ENCODE measurements at places on chromosomes 6 and 20. TPM values are rescaled to one million over a fixed set of nuclear protein-coding genes. Genes with fewer than 3 reads are reported as not detected.

GRCh38 chr6:119764927-119765681 lies 415.5 kb upstream of the MAN1A1 start:
- no peaks in the 10 kb centered on the region for H3K36me3 ChIP-seq
- no peaks in the 10 kb centered on the region for H3K4me1 ChIP-seq
- no peaks in the 10 kb centered on the region for H3K27me3 ChIP-seq
- H3K4me3 ChIP-seq: no peak overlapping the region
- H3K27ac ChIP-seq: no peak overlapping the region

Gene CD83
- total RNA-seq: 0.29 TPM

DNA sequence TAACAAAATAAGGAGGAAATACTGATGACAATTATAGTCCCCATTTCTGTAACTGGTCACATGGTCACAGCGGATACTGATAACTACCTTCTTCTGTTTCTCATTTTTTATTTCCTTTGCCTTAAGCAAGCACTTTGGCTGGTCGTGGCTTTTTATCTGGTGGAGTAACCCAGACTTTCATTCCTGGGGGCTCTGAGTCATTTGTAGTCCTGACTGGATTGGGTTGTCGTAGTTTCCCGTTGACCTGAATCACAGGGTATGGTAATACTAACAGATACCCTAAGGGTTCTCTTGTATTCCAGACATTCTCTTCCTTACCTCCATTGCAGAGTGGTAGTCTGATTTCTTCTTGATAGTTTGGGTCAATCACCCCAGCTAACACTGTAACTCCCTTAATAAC lies 500.3 kb upstream of the ADGRB3 start:
- H3K27ac ChIP-seq: no peak overlapping the region
- no peaks in the 10 kb centered on the region for H3K27me3 ChIP-seq
- H3K36me3 ChIP-seq: no peaks in the 10 kb centered on the region
- no peaks in the 10 kb centered on the region for H3K4me1 ChIP-seq
- no peak overlapping the region for H3K4me3 ChIP-seq
- no peak for DNase-seq

DNA sequence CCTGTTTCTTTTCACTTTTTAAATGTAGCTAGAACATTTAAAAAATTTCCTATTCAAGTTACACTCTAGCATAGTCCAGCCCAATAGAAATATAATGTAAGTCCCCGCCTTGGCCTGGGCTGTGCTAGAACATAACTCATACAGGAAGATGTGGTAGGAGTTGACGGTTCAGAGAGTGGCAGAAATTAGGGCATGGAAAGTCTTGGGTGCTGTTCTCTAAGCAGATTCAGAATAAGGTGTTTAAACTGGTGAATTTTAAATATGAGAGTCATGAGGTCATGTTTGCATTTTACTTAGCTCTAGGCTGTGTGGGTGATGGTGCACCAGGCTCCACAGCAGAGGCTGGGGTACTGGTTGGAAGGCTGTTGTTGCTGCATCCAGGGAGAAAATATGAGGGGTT lies 256.5 kb downstream of the FARS2 start:
- H3K27me3 ChIP-seq: no peaks in the 10 kb centered on the region
- H3K36me3 ChIP-seq: no peaks in the 10 kb centered on the region
- DNase-seq: no peak
- H3K4me1 ChIP-seq: no peaks in the 10 kb centered on the region

Gene TBXT
- not detected for total RNA-seq

- no peaks in the 10 kb centered on the region for H3K27me3 ChIP-seq
- peaks cover 40% of the 10 kb centered on the region for H3K4me1 ChIP-seq
- H3K4me3 ChIP-seq: no peak overlapping the region
- peaks cover 3% of the 10 kb centered on the region for H3K36me3 ChIP-seq
These were observed 63.2 kb downstream of the NOL4L start for GRCh38 chr20:32521780-32522525.

DNA sequence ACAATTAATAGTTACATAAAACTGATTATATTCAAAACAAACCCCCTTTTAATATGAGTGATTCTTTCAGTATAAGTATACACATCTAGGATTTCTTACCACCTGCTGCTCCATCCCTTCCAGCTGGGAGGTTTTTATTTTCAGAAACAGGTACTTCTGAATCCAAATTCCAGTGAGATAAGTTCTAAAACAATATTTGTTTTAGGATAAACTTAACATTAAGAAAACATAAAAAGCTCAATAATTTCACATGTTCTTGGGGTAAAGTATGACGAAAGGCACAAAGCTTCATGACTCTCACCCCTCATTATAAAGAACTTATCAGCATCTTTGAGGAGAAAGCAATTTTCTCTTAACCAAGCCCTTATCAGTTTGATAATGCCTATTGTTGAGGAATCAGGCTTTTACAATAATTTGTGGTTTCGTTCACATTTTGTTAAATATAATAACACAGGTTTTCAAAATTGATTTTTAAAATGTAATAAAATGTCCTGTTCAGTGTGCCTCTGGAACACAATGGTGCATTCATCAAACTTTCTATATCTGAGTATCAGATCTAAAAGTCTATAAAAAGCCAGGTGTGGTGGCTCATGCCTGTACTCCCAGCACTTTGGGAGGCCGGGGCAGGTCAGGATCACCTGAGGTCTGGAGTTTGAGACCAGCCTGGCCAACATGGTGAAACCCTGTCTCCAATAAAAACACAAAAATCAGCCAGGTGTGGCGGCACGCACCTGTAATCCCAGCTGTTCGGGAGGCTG lies 4.3 kb downstream of the FAM217A start:
- no peak for DNase-seq
- H3K27ac ChIP-seq: peak overlapping the region; percentile 34
- H3K4me1 ChIP-seq: no peaks in the 10 kb centered on the region
- no peaks in the 10 kb centered on the region for H3K27me3 ChIP-seq

Gene MUC21
- 1.7 TPM for total RNA-seq

- no peaks in the 10 kb centered on the region for H3K36me3 ChIP-seq
- H3K27ac ChIP-seq: no peak overlapping the region
- H3K4me1 ChIP-seq: no peaks in the 10 kb centered on the region
- H3K27me3 ChIP-seq: no peaks in the 10 kb centered on the region
These were observed 192.0 kb downstream of the CD109 start for GRCh38 chr6:73888050-73888449.

DNA sequence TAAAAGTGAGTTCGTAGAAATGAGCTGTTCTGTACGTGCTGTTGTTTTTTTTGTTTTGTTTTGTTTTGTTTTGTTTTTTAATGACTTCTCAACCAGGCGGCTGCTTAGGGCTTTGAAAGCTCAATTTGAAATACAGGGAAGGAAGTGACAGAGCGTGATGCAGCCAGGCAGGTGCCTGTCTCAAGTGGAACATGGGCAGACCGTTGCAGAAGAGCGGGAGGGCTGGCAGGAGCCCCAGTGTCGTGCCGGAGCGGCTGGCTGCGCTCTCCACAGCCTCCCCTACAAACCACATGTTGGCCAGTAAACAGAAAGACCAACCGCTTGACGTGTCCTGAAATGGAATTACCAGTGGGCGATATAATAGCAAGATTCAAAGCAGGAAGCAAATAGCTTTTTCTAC lies 164.9 kb upstream of the RREB1 start:
- H3K27me3 ChIP-seq: no peaks in the 10 kb centered on the region
- H3K36me3 ChIP-seq: no peaks in the 10 kb centered on the region
- no peaks in the 10 kb centered on the region for H3K4me1 ChIP-seq
- H3K4me3 ChIP-seq: no peak overlapping the region

Gene SLC17A2
- not detected for total RNA-seq

Gene XKR7
- total RNA-seq: 0.58 TPM

DNA sequence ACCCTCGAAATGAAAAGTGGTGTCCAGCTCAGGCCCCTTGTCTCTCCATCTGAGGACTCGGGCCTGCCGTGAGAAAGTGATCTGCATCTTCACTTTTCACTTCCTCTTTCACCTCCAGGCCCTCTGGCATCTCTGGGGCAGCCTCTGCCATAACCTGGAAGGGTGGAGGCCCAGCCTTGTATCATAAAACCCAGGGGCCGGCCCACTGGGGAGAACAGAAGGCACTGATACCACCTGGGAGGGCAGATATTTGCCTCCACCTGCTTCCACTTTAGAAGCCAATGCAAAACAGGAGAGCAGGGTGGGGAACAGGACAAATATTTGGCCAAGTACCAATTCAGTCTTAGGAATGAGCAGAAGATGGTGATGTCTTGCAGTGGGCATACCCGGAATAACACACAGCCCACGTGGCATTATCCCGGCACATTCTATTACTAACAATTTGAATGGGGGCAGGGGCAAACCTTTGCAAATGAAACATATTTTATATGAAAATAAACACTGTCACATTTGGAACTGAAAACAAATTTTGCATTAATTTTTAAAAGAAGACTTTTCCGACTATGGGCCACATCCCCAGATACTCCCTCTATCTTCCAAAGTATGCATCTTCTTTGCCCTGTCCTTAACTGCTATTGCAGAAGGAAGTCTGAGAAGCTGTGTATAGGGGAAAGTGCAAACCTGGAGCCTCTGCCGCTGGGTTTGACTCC lies 69.2 kb upstream of the TBC1D7 start:
- H3K27me3 ChIP-seq: no peaks in the 10 kb centered on the region
- peaks cover 32% of the 10 kb centered on the region for H3K4me1 ChIP-seq
- H3K4me3 ChIP-seq: no peak overlapping the region
- H3K27ac ChIP-seq: no peak overlapping the region
- DNase-seq: no peak
- no peaks in the 10 kb centered on the region for H3K36me3 ChIP-seq

DNA sequence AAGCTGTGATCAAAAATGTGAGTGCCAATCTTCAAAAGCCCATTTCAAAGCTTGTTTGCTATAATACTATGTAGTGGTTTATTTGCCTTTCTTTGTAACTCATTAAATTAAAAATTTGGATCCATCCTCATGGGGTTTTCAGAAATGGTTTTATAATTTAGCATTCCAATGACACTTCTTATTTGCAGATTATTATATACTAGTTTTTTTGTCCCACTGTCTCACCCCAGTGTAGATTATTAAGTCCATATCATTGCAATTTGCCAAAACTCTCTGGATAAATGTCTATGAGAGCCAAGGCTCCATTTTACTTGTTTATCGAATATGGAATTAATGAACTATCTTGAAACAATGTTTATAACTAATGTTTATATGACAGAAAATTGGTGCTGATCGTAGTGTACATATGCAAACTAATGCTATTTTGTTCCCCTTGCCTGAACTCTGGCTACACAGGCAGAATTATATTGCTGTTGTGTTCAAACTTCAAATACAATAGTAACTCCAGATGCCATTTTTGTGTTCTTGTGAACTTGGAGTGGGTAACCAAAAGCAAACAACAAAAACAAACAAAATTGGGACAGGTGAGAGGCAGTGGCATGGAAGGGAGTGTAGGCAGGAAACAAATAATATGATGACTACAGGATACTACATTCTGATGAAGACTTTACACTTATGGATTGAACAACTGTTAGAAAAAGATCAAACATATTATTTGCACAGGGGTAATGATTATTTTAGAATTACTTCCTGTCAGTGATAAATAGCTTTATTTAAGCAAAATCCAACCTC lies 307.1 kb upstream of the FLRT3 start:
- H3K4me1 ChIP-seq: no peaks in the 10 kb centered on the region
- no peaks in the 10 kb centered on the region for H3K36me3 ChIP-seq
- H3K4me3 ChIP-seq: no peak overlapping the region

- H3K4me3 ChIP-seq: no peak overlapping the region
- no peak for DNase-seq
- H3K4me1 ChIP-seq: no peaks in the 10 kb centered on the region
- H3K36me3 ChIP-seq: peaks cover 40% of the 10 kb centered on the region
These were observed 7.5 kb downstream of the HMGN4 start for GRCh38 chr6:26545627-26546026.

- H3K4me1 ChIP-seq: peaks cover 72% of the 10 kb centered on the region
- H3K27me3 ChIP-seq: no peaks in the 10 kb centered on the region
- H3K36me3 ChIP-seq: peaks cover 61% of the 10 kb centered on the region
- H3K27ac ChIP-seq: peak overlapping the region; percentile 73
- DNase-seq: peak; percentile 49
These were observed 76.4 kb downstream of the SSR1 start for GRCh38 chr6:7236306-7237209.

DNA sequence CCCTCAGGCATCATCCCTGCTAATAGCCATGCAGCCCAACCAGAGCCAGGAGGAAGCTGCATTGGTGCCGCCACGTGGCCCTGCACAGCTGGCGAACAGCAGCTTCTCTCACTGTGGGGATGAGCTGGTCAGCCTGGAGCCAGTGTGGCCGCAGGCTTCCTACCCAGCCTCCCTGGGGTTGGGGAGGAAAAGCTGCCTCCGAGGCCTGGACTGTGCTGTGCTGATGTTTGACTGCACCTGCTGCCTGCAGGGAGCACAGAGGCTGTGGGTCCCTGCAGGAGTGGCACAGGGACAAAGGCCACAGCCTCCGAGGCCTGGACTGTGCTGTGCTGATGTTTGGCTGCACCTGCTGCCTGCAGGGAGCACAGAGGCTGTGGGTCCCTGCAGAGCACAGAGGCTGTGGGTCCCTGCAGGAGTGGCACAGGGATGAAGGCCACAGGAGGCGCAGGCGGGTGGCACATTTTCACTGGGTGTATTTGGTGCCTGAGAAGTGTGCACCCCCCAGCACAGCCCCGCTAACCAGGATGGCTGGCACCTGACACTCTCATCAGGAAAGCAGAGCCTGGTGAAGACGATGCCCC lies 83.9 kb downstream of the DLL1 start:
- H3K27me3 ChIP-seq: peaks cover 5% of the 10 kb centered on the region
- no peaks in the 10 kb centered on the region for H3K4me1 ChIP-seq
- no peak overlapping the region for H3K4me3 ChIP-seq

GRCh38 chr6:21827425-21828202 lies 234.1 kb downstream of the SOX4 start:
- H3K36me3 ChIP-seq: no peaks in the 10 kb centered on the region
- no peaks in the 10 kb centered on the region for H3K27me3 ChIP-seq
- DNase-seq: no peak
- H3K4me3 ChIP-seq: no peak overlapping the region

DNA sequence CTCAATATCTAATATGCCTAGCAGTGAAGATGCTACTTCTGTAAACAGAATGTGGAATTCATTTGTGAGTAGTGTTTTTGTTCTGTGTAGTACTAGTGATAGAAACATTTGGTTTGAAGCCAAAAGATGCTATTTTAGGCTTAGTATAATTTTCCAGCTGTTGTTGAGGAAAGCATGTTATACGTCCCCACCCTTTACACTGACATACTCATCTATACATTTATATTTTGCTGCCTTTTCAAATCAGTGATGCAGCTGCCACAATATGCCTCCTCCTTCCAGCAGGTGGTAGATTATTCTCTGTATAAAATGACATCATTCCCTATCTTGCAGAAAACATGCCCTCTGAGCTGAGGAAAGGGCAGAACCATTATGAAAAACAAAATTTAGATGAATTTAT lies 1217.6 kb upstream of the GJE1 start:
- H3K27me3 ChIP-seq: no peaks in the 10 kb centered on the region
- H3K4me1 ChIP-seq: no peaks in the 10 kb centered on the region
- DNase-seq: no peak
- no peak overlapping the region for H3K4me3 ChIP-seq
- H3K27ac ChIP-seq: no peak overlapping the region

Measured in stomach (tissue), 19 donors.